Thymus (tissue), 14 donors: ENCODE measurements at places on chromosomes 5 and 9. TPM values are rescaled to one million over a fixed set of nuclear protein-coding genes. Genes with fewer than 3 reads are reported as not detected.

GRCh38 chr5:58241389-58241788 is 218.5 kb downstream of the PLK2 start:
- no peak for DNase-seq

DNA sequence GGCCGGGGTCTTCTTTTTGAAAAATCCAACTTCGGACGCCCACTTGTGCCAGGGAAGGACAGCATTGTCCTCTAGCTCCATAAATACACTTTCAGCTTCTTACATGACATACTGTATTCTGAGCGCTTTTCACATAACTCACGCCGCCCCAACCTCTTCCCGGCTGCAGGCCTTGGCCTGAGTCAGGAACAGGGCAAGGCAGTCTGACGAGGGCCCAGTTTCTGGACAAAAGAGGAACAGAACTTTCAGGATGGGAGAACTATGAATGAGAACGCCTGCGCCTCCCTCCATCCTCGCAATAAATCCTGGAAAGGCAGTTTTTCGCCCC is 650 bp downstream of the DCTN4 start:
- no peak for DNase-seq

- DNase-seq: no peak
These were observed 58.4 kb downstream of the DUSP1 start for GRCh38 chr5:172712610-172713009.

DNA sequence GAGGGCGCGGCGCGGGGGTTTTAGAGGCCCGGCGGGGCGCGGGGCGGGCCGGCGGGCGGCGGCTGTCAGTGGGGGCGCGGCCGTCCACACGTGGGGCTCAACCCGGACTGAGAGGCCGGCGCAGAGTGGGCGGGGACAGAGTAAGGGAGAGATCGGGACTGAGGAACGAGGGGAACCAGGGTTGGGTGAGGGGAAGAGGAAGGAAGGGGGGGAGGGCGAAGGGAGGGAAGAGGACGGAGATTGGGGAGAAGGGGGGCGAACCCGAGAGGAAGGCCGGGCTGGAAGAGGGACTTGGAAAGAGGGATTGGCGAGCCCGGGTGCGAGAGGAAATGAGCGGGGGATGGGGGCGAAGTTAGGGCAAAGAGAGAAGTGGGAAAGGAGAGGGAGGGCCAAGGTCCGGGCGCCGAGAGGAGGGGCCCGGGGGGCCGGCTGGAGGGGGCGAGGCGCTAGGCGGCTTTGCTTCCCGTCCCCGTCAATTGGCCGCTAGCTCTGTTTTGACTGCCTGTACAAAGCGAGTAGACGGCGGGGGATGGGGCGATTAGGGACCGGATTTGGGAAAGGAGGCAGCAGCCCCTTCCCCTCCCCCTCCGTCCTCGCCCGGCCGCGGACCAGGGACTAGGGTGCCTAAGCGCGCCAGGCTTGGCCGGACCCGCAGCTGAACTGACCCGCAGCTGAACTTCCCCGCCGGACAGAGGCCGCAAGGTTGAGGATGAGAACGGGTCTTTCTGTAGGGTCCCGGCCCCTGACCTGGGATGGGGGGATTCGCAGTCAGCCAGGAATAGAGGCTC is 399 bp upstream of the FBN2 start:
- no peak for DNase-seq

DNA sequence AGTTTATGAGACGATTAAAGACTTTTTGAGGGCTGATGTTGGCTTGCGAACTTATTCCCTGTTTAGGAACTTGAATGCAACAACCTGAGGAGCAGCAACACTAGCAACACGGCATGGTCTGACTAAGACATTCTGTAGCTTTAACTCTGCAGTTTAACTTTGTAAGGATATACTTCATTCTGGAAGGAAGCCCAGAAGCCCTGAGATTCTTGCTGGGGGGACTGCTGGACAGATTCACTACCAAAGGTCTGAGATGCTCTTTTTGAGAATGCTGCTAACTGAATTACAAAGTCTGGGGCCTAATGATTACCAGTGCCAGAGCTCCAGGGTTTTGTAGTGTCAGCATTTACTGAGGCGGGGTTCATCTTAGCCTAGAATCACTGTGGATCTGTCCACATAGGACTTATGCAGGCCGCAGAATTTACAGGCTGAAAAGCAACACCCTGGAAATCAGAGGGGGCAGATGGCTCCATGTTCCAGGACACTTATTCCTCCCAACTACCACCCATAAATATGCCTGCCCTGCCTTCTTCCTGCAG is 537.1 kb upstream of the CDH18 start:
- no peak for DNase-seq

- no peak for DNase-seq
These were observed 1.1 kb downstream of the CTXN3 start for GRCh38 chr5:127650022-127650421.

DNA sequence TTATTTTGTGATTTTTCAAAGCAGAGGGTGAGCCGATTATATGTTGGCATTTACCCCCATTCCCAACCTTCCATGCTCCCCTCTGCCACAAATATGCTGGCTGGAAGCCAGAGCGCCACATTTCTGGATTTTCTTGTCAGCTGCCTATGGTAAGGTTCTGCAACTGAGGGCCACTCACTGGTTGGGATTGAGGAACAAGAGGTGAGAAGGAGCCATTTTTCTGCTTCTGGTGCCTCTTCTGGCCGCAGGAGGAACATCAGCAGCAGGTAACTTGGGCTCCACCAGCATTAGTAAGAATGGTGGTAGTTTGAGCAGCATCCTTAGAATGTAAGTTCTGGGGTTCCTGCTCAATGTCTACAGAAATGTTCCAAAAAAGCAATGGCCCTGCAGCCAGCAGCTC is 159.5 kb upstream of the MAST4 start:
- DNase-seq: no peak

DNA sequence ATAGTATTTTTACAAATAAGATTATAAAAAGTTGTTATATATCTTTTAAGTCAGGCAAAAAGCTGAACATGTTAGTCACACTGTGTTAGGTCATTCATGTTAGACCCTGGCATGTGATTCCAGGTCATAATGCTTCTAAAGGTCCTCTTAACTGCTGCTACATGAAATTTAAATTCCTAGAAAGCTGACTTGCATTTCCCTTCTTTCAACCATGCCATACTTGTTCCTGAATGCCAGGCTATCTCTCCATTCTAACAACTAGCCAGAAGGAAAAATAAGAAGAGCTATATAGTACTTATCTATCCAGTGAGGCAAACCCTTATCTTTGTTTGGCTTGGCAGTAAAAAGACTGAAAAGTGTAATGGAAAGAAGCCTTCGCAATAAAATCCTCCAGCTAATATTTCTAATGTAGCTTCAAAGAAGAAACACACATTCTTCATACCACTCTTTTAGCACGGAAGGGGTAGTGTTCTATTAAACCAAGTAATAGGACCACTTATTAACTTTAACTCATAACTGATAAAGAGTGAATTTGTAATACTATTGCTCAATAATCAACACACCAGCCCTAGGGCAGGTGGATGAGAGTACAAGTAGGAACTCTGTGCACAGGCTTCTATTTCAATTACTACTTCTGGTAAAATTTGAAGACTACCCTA is 310.2 kb downstream of the PDE4D start:
- no peak for DNase-seq

DNA sequence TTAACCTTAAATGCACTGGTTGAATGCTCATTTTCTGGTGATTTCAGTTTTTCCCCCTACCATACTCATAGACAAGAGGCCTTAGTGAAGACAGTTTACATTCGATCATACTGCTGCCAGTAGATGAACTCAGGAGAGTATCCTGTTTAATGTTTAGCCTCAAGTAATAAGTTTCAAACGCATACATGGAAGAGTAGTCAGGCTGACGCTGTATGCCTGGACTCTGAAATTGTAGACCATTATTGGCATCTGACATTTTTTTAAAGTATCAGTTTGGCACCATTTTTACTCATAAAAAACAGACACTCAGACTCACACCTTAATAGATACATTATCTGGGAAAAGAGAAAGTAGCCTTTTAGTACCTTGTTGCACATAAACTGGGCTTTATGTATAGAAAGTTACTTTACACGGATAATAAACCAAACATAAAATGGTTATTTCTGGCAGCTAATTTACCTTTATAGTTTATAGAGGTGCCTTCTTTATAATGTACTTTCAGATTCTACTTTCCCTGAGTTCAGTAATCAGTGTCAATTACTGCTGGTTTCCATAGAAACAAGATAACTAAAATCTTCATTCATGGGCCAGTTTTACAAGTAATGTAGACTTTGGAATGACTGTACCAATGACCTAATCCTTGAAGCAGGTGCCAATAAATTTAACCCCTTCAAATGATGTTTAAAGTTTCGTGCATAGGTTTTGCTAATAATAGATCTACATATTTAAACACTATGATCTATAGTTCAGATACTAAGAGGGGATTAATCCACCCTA is 183.8 kb upstream of the ITGA1 start:
- DNase-seq: no peak

Gene PKD2L2
- polyA plus RNA-seq: 0.07 TPM
